ENCODE measurements at places on chromosomes 13 and 19.

GRCh38 chr19:11024259-11024658, 63.4 kb downstream of the SMARCA4 start:
- no peak for DNase-seq

GRCh38 chr13:40116008-40116407, 460.5 kb downstream of the COG6 start:
- DNase-seq: peak; percentile 57

DNA sequence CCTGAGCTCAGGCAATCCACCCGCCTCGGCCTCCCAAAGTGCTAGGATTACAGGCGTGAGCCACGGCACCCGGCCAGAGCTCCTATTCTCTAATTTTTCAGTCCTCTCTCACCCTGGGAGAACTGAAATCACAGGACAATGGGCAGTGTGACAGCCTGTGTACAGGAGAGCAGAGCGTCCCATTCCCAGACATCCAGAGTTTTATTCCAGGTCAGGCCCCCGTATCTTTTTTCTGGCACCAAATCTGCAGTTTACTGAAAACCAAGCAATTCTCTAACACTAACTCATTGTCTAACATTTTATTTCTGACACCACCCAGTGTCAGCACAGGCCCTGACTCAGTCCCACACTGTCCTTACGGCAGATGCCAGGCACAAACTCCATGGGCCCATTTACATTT, 6.7 kb downstream of the ZNF708 start:
- no peak for DNase-seq

- DNase-seq: peak; percentile 9
Measured at GRCh38 chr13:44293908-44294735, 79.5 kb upstream of the SERP2 start.

DNA sequence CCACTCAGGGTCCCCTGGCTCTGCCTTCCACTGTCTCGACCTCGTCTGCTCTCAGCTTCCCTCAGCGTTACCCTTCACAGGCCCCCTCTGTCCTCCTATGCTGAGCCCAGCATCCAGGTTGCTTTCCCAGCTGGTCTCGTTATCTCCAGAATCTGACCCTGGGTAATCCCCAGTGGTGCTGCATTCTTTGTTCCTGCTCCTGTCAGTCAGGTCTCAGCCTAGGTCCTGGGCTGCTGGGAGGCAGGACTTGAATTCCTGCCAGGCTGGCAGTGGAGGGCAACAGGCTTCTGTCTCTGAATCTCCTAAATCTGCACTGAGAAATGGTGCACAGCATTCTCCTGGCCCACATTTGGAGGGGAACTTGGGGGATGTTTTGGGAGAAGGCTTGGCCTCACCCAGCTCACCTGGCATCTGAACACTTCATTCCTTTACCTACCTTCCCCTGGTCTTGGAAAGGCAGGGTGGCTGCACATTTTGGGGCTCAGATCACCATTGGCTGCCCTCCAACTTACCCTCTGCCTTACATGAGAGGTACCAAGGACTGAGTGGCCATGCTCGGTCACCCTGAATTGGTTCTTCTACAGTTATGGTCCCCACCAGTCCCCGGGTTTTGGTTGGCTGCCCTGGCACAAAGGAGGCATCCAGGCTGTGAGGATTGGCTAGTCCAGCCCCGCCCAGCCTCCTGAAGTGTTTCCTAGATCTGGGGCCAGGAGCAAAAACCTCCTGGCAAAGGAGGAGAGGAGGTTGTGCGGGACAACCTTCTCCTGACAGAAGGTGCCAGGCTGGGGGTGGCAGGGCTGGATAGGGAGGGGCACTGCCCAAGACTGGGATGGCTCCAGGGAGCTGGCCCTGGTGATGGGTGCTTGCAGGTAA, at the start of gene CYP4F8:
CYP4F8 (plus strand) TSS at position 712 of the 873 bp plus-strand sequence. CDS start 399 bp downstream, outside the sequence.
- DNase-seq: no peak

DNA sequence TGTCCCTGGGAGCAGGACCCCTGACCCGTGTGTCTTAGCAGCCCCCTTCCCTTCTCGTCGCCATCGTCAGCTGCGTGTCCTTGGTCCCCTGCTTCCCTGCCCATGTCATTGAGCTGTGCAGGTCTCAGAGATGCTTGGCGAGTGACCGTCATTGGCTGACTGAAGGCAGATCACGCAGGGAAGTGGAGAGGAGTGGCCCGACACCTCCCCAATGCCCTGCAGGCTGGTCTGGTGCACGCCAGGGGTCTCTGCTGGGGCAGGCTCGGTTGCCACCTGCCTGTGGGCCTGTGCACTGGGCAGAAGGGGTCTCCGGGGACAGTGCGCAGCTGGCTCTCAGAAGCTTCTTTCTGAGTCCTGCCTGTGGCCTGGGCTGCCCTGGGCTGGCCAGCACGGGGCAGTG, 6.2 kb downstream of the GNA11 start:
- DNase-seq: no peak

DNA sequence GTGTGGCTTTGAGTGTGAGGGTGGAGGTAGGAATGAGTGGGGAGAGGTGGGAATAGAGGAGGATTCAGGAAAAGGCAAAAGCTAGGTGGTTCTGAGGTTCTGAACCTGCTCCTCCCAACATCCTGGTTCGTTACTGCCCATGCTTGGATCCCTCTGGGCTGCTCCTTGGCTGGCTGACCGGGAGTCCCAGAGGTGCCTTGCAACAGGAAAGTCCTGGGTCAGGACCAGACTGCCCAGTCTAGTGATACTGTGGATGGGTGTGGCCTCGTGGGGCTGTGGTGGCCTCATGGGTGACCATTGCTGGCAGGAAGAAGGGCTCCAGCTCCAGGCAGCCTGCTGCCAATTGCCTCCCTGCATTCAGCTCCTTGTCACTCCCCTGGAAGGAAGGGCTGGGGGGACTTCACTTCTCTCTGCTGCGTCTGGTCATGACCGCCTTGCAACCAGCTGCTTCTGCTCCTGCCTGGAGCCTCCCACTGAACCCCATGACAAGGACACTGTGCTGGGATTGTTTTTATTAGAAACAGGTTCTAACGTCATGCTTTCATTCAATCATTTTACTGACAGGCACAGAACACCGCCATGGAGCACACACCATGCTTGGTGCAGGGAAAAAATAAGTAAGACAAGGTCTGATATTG, 61.5 kb upstream of the UBL3 start:
- DNase-seq: no peak

GRCh38 chr19:29878973-29879654, 62.9 kb upstream of the URI1 start:
- no peak for DNase-seq

DNA sequence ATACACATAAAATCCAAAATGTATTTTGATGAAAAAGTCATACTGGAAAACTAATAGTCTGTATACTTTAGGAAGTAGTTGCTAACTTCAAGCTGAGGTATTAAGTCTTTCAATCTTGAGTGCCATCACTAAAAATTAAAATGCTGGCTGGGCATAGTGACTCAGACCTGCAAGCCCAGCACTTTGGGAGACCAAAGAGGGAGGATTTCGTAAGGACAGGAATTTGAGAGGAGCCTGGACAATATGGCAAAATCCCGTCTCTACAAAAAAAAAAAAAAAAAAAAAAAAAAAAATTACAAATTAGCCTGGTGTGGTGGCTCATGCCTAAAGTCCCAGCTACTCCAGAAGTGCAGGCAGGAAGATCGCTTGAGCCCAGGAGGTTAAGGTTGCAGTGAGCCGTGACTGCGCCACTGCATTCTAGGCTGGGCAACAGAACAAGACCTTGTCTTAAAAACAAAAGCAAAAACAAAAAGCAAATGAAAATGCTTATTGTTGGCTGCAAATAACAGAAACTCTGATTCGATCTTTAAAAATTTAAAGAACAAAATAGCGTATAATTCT, 1994.2 kb upstream of the PCDH20 start:
- no peak for DNase-seq

DNA sequence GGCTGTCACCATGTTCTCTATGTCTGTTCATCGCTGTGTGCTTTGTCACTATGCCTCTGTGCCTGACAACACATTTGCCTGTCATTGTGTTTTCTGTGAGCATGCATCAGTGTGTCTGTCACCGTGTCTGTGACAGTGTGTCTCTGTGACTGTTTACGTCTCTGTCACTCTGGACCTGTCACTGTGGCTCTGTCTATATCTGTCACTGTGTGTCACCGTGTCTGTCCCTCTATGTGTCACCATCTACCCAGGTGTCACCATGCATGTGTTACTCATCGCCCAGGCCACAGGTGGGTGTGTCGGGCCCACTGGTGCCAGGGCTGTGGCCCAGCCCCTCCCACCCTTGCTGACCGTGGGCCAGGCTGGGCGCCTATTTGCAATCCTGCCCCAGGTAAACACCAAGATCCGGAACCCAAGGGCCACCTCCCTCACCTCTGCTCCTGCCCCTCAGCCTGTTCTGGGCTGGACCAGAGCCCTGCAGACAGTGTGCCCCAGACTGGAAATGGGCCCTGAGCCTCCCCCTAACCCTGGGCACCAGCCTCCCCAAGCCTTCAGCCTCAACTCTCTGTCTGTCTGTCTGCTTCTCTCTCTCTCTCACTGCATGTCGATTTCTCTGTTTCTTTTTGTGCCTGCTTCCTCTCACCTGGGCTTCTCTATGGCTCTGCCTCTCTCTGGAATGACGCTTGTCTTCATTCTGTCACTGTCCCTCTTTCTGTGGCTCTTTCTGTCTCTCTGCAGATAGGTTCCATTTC, 7.7 kb downstream of the IRF2BP1 start:
- no peak for DNase-seq

DNA sequence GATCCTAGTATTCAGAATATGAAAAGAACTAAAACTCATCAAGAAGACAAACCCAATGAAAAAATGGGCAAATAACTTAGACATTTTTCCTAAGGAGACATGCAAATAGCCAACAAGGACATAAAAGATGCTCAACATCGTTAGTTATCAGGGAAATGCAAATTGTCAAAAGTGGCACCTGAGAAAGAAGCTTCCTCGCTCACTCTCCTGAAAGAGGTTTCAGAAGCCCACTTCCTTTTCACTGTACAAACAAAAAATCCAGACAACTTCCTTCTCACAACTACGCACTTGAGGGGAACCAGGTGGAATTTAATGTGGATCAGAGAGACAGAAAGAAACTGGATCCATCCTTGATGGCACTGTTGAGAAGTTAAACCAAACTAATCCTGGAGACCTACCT, 41.5 kb downstream of the KLF12 start:
- DNase-seq: no peak

DNA sequence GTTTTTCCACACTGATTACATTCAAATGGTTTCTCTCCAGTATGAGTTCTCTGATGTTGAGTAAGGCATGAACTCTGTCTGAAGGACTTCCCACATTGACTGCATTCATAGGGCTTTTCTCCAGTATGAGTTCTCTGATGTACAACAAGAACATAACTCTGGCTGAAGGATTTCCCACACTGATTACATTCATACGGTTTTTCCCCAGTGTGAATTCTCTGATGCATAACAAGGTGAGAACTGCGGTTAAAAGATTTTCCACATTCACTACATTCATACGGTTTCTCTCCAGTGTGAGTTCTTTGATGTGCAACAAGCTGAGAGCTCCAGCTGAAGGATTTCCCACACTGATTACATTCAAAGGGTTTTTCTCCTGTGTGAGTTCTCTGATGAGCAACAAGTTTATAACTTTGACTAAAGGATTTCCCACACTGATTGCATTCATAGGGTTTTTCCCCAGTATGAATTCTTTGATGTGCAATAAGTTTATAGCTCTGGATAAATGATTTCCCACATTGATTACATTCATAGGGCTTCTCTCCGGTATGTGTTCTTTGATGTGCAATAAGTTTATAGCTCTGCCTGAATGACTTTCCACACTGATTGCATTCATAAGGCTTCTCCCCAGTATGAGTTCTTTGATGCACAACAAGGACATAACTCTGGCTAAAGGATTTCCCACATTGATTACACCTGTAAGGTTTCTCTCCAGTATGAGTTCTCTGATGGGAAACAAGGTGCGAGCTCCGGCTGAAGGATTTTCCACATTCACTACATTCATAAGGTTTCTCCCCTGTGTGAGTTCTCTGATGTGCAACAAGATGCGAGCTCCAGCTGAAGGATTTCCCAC, 23.5 kb downstream of the ZNF180 start:
- DNase-seq: no peak

GRCh38 chr19:16587833-16588823, 15.9 kb upstream of the SLC35E1 start:
- DNase-seq: peak; percentile 56

DNA sequence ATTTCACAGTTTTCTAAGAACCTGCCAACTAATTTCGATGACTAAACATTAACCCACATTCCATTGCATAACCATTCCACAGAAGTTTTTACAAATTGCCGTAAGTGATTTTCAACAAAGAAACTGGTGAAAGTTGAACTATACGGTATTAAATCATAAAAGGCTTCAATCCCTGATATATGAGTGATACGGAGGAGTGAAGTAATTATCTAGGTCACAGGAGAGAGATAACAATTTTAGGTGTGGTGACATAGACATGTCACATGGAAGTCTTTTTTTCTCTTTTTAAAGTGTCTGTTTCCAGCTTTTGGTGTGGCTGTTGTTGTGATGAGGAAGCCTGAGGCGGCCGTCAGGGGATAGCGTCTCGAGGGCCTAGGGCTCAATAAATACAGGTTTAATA, 29.4 kb downstream of the TBC1D4 start:
- no peak for DNase-seq

DNA sequence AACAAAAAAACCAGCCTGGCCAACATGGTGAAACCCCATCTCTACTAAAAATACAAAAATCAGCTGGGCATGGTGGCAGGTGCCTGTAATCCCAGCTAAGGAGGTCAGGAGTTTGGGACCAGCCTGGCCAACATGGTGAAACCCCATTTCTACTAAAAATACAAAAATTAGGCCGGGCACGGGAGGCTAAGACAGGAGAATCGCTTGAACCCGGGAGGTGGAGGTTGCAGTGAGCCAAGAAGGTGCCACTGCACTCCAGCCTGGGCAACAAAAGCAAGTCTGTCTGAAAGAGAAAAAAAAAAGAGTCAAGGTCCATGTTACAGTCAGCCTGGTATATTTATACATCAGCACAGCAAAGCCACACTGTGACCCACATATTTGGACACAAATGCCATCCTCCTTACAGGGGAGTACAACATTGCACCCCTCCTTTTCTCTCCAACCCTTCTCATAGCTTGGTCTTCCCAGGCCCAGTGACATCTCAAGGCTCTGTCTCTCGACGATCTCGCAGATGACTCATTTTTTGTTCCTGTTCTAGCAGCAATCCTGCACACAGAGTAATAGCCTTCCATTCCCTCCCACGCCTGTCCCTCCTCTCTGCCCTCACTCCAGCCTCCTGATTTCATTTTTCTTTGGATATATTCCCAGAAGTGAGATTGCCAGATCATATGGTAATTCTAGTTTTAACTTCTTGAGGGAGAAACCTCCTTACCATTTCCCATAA, 21.0 kb upstream of the DPP9 start:
- no peak for DNase-seq

DNA sequence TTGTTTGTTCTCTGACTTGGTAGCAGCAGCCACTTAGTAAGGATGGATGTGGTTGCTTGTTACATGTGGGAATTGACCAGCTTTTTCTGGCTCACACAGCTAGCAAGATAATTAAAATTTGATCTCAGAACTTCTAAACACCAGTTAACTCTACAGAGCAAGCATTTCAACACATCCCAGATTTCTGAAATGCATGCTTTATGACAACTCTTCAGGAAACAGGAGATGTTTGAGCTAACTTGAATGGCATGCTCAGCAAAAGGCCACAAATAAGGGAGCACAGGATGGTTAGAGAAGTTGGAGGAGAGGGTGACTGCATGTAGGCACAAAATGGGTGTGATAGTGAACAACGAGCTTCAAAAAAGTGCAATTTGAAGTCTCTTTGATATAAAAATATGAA, 167.1 kb upstream of the SPRY2 start:
- no peak for DNase-seq
